ENCODE measurements at places on chromosomes 16 and 17.
A peak's percentile ranks its signal among the peaks of the same experiment; 100 is the strongest.

GRCh38 chr16:14564323-14564722 lies 65.7 kb downstream of the PARN start:
- DNase-seq, result no peak

- no peak for DNase-seq
Observed at GRCh38 chr17:17063546-17064122, 21.4 kb downstream of the MPRIP start.

GRCh38 chr16:86033016-86033474 lies 134.1 kb downstream of the IRF8 start:
- DNase-seq, result no peak

DNA sequence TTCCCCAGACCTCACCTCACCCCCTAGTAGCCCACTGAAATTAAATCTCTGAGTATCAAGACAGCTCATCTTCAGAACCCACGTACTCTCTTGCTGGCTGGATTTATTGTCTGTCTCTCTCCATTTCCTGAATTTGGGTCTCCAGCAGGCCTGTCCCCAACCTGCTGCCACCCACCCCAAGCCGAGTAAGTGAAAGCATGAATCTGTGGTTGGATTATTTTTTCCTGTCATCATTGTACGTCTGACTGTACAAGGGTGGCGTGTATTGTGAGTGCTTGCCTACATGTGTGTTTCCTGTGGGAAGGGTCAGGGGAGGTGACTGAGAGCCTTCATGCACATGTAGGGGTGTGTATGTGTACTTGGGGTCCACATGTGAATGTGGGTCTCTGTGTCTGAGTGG lies 5.4 kb downstream of the TNP2 start:
- DNase-seq, result no peak

GRCh38 chr17:28895794-28896447 lies 1.6 kb downstream of the FLOT2 start:
- no peak for DNase-seq

DNA sequence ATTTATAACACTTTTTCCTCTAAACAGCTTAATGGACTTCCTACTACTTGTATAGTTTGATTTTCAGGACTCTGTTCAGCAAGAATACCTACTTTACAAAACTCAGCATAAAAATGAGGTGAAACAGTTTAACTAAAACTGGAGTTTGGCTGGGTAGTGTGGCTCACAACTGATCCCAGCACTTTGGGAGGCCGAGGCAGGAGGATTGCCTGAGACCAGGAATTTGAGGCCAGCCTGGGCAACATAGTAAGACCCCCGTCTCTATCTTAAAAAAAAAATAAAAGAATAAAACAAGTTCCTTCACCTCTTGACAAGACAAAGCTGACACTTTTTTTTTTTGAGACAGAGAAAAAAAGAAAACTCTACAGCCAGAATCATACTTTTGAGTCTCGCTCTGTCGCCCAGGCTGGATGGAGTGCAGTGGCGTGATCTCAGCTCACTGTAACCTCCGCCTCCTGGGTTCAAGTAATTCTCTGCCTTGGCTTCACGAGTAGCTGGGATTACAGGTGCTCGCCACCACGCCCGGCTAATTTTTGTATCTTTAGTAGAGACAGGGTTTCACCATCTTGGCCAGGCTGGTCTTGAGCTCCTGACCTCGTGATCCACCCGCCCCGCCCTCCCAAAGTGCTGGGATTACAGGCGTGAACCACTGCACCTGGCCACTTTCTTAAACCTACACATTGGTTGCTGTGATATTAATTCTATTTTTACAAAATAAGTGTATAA lies 2.6 kb downstream of the PDF start:
- DNase-seq, result no peak

DNA sequence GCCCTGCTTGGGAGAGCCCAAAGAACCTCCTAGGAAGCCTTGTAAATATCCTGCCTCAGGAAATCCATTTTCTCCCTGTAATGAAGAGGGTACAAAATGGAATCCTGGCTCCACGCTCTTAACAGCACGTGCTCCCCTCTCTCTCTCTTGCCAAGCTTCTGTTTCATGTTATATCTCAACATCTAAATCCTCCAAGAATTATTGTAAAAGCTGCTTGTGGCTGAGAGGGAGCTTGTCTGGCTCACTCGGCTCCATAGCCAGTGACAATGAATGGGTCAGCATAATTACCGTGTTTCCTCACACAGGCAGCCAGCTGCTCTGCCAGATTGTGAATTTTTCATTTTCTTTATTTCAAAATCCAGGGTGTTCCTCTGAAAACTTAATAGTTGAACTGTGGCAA lies 317.8 kb downstream of the RBFOX1 start:
- no peak for DNase-seq

DNA sequence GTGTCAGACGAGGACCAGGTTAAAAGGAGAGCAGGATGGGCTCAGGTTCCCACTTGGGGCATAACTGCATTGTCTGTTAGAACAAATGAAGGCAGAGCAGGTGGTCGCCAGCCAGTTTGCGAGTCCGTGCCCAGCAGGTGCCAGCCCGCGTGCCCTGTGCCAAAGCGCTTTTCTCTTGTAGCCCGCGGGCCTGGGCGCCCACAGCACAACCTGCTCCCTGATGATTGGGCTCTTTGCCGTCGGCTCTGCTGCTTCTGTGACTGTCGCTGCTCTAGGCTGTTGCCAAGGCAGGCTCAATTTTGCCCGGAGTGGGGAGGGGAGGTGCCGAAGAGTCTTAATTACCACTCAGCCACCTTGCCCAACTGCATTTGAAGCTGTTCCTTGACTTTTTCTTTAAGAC lies 21.1 kb downstream of the KNOP1 start:
- no peak for DNase-seq

DNA sequence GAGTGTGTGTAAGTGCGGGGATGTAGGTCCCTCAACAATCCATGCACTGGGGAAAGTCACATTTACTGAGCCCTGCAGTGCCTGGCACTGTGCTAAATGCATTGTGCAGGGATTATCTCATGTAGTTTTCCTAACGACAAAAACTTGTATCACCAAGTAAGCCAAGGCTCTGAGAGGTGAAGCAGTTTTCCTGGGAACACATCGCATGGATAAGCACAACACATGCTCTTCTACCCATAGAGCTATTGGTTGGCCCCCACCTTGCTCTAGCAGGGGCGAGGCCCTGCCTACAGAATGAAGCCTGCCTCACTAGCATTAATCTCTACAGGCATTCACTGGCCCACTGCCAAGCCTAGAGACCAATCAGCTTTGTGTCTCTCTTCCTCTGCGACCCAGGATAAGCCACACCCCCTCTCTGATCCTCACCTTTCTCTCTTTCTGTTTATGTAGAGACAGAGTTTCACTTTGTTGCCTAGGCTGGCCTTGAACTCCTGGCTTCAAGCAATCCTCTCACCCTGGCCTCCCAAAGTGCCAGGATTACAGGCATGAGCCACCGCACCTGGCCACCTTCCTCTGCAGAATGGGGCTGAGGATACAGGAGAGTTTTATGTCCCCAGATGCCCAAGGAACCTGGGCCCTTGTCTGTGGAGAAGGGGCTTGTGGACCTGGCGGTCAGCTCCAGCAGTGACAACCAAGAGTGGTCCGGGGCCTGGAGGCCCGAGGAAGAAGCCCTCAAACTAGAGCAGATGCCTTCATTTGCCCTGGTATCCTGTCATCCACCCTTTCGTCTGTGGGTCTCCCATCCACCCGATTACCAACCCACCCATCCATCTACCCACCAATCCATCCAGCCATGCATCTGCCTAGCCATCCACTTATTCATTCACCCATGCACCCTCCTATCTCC lies 12.8 kb downstream of the CDH16 start:
- DNase-seq, result peak; percentile 82

- no peak for DNase-seq
Observed at GRCh38 chr17:29867643-29868181, 62.3 kb downstream of the SSH2 start.

- no peak for DNase-seq
Observed at GRCh38 chr17:55726440-55726839, 3.8 kb upstream of the TMEM100 start.

DNA sequence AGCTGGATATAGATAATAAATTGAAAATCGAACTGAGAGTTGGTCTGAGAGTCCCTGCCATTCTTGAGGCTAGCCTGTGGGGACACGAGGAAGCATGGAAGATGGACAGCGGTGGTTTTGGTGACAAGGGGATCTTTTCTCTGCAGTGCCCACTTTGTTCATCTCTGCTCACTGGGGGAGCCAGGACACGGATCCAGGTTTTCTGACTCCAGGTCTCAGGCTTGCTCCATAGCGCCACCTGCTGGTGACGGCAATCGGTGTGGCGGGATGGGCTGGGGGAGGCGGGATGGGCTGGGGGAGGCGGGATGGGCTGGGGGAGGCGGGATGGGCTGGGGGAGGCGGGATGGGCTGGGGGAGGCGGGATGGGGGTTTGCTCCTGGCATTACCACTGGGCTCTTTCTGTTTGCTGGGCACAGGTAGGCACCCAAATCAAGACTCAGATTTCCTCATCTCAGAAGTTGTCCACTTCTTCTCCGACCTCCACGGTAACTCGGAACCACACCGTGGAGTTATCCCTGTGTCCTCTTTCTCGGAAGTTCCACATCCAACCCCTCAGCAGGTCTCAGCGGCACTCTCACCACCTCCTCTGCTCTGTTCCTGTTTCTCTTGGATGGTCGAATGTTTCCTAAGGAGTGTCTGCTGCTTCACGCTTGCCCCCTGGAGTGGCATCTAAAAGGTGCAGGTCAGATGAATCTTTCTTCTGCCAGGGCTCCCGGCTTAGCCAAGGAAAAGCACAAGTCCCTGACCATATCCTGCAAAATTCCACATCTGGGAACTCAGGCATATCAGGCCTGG lies 142.4 kb downstream of the CYLD start:
- DNase-seq, result peak; percentile 2

DNA sequence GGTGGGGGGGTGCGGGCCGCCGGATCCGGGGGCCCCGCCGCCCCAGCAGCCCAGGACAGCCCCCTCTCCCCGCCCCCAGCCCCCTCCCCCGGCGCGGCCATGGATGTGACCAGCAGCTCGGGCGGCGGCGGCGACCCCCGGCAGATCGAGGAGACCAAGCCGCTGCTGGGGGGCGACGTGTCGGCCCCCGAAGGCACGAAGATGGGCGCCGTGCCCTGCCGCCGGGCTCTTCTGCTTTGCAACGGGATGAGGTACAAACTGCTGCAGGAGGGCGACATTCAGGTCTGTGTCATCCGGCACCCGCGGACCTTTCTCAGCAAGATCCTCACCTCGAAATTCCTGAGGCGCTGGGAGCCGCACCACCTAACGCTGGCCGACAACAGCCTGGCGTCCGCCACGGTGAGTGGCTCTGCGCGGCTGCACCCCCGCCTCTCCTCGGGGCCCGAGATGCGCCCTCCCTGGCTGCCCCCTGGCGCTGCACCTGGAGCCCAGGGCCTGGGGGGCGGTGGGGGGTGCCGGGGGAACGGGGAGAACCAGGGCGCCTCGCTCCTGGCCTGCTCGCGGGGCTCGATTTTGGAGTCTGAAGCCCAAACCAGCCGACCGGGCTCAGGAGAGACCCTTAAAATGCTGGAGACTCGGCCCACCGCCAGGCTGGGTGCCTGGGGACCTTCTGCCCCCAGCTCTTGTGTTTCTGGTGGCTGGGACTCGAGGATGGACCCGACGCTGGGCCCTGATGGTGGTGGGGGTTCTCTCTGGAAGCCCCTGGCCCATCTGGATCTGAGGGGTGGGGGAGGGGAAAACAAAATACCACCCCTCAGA lies 744 bp downstream of the CMIP start:
- peak; percentile 28 for DNase-seq

DNA sequence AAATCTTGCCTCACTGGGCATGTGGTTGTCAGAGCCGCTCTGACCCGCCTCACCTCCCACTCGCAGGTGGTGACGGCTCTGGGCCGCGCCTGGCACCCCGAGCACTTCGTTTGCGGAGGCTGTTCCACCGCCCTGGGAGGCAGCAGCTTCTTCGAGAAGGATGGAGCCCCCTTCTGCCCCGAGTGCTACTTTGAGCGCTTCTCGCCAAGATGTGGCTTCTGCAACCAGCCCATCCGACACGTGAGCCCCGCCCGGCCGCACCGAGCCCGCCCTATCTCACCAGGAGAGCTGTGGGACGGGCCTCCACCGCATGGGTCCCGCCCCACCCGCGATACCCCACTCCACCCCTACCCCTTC lies 4.0 kb downstream of the TGFB1I1 start:
- DNase-seq, result no peak

GRCh38 chr16:55120408-55120807 lies 189.7 kb downstream of the IRX5 start:
- no peak for DNase-seq

DNA sequence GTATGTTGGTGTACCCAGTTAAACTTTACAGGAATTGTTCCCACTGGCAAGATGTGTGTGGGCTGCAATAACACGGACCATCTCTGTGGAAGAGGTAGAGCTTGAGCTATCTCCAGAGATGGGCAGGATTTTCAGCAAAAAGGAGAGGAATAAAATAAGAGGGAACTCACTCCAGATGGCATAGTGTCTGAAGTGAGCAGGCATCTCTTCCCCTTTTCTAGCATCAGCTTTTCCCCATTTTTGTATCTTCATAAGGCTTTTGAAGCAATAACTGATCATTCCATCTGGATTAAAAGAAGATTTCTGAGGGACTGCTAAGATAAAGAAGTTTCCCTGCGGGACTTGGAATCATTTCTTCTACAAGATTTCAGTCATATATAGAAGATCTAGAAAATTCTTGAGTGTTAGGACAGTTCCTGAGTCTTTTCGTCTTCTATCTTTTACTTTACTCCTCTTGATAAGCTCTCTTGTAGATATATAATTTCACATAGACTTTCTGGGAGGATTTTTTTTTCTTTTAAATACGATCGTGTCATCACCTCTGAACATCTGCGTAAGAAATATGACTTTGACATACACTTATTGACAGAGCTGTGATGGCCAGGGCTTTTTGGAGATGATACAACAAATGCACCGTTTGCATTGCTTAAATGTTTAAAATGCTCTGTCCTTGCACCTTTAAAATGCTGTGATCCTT lies 2.1 kb downstream of the CPD start:
- no peak for DNase-seq

DNA sequence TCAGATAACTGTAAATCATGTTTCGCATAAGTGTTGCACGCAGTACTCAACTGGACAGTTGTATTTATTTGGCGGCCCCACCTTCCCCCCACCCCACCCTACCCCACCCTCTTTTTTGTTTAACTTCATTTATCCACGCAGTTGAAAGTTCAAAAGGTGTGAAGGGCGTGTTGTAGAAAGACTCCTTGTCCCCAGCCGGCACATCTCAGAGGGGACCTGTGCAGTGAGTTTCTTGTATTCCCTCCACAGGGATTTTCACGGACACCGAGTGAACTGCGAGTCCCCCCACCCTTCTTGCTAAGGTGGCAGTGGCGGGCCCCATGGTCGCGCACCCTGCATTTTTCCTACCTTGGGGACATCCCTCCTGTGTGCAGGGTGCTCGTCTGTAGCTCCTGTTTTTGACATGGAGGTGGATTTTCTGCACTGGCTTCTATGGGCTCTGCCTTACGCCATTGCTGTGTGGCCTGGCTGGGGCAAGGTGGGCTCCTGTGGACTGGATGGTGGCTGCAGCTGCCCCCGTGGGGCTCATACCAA lies 36.2 kb downstream of the ADCY7 start:
- no peak for DNase-seq

DNA sequence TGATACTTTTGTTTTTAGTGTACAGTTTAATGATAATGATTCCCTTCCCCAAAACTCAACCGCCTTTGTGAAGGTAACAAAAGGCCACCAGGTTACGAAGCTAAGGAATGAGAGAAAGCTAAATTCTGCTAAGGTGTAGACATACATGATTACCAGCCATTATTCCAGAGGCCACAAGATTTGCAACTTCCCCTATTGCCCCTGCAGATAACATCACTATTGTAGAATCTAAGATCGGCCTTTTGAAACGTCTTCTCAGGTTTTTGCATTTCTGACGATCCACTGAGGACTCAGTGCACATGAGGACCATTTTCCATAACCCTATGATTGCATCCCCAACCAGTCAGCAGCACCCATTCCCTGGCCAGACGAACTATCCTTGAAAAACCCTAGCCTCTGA lies 33.9 kb upstream of the SNN start:
- no peak for DNase-seq

Measured in HAP-1 (cell line).